HT-29 (cell line): ENCODE measurements at places on chromosomes 7 and 10. TPM values are rescaled to one million over a fixed set of nuclear protein-coding genes. Genes with fewer than 3 reads are reported as not detected.

STEAP4 gene
- 2.6 and 4.2 TPM in 2 replicates for total RNA-seq

BRI3 gene
- 206 and 239 TPM in 2 replicates for total RNA-seq

DNA sequence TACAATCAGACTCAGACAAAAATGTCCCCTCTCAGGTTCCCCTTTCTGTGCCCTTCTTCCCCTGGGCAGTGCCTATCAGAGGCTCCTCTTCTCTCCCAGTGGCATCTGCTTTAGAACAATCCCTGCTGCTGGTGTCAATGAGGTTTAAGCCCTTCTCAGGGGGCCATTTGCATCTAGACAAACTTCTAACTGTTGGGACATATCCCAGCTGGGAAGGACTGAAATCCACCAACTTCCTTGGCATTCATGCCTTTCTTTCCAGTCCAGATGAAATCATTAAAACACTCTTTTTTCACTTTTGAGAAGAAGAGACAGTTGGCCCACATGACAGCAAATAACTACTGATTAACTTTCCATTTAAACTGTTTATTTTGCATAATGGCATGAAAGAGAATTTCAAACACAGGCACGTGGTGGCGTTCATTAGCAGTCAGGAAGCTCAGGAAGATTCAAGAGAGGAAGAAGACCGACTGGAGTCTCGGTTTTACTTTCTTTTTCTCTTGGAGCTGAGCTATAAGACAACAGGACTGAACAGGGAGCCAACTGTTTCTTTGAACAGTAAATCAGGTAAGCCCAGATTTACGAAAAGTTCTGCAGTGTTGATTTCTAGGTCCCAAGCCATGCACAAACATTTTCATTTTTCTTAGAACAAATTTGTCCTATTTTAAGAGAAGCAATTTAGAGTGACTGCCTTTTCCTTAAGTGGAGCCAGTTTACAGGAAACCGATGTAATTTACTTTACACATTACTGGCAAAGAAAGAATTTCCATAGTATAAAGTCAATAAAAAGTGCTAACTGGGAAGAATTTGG lies at the start of gene GIMAP2:
GIMAP2 (plus strand) TSS at position 488 of the 811 bp plus-strand sequence. CDS start 1,354 bp downstream, outside the sequence.
- DNase-seq = no peak

ANKRD1 gene
- total RNA-seq = 0.08 TPM in 1 of 2 replicates, not detected in the other

TSPAN13 gene
- total RNA-seq = 25.9 and 33.8 TPM in 2 replicates

DNA sequence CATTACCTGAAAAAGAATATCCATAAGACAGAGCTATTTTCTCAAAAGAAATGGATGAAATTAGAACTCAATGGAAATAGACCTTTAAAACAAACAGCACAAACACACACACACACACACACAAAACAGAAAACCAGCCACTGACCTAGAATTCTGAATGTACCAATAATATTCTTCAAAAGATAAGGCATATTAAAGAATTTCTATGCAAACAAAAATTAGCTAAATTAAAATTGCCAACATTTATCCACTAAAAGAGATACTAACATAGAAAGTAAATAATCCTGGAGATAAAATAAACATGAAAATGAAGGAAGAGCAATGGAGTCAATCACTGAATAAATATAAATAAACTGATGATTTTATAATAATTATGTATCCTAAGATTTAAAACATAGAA lies 431.2 kb downstream of the SH2D4B start:
- DNase-seq = no peak

- DNase-seq = no peak
These were observed 173.2 kb downstream of the TNS3 start for GRCh38 chr7:47408675-47409074.

DNA sequence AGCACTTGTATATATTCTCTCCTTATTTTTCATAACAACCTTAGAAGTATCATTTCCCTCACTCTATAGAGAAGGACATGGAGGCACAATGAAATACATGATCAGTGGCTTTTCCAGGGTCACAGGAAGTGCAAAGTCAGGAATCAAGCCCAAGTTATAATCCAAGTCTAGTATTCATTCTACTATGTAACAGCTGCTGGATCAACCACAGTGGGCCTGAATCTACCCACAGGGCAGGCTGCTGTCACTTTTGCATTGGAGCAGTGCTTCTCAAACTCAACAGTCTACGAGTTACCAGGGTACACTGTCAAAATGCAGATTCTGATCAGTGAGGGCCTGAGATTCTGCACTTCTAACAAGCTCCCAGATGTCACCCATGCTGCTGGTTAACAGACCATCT lies 18.3 kb downstream of the ZDHHC16 start:
- no peak for DNase-seq

DNA sequence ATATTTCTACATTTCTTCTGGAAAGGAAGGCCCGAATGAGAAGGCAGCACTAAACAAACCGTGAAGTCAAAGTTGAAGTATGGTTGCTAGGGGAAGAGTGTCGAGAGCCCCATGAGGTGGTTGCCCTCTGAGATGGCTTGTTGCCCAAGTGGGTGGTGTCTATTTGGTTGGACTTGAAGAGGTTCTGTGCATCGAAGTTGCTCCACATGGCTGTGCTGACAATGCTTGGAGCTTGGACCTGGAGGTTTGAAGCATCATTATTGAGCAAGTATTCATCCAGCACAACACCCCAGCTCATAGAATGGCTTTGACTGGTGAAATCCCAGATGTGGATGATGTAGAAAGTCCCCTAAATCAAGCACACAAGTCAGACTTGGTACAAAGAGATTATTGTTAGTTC lies 165.2 kb upstream of the CDCA7L start:
- no peak for DNase-seq

ELMO1 gene
- 0.10 and 0.41 TPM in 2 replicates for total RNA-seq

ADAM12 gene
- total RNA-seq = not detected in 2 replicates

- no peak for DNase-seq
These were observed 622.6 kb upstream of the CELF2 start for GRCh38 chr10:10394933-10395658.

- no peak for DNase-seq
These were observed 1.0 kb downstream of the CRTAC1 start for GRCh38 chr10:98029149-98030092.

DNA sequence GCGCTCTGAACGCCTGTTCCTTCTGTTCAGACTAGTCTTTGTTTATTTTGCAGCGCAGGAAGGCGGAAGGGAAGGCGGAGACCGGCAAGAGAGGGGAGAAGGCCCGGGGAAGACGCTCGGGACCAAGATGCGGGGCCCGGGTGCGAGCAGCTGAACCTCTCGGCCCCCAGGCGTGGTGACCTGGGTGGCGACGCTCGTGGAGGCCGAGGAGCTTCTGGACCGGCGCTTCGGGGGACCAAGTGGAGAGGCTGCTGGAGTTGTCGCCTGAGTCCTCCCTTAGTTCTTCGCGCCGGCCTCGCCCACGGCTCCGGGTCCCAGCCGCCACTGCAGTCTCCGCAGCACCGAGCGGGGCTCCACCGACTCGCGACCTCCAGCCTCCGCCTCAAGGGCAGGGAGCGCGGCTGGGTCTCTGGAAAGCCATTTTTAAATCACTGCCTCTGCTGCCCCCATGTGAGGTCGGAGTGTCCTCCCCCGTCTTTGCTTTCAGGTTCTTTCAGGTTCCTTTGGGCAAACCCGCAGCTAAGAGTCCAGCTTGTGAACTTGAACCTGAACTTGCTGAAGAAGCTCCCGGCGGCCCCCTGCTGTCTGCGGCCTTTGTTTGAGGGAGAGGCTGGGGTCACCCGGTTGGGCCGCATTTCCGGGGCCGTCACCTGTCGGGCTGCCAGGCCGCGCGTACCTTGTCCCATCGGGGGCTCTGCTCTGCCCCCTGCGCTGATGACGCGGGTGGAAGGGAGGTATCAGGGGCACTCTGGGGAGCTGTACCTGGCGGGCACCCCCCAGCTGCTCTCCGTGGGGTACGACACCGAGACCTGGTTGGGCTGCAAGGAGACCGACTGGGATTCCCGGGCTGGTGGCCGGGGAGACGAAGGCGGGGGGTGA lies 136.0 kb downstream of the KIF20B start:
- DNase-seq = no peak

FGFR2 gene
- 29.2 and 31.9 TPM in 2 replicates for total RNA-seq

TMEM273 gene
- total RNA-seq = not detected in 2 replicates

DNA sequence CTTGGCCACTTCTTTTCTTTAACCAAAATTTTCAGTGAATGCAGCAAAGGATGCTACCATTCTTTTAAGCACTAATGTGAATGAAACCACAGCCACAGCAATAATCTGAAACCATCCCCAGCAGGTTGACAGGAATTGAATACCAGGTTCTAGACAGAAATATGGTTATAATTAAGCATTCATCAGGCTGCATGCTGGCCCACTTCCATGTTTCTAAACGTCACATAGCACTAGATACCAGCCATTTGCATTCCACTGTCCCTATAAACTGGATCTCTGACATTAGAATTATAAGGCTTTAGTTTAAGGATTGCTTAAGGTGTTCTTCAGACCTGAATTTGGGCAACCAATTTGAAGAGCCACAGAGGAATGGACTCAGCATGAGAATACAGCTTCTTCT lies 340.8 kb upstream of the KLF6 start:
- DNase-seq = no peak

- DNase-seq = no peak
These were observed 259.3 kb downstream of the SFMBT2 start for GRCh38 chr10:7151538-7151937.

DNA sequence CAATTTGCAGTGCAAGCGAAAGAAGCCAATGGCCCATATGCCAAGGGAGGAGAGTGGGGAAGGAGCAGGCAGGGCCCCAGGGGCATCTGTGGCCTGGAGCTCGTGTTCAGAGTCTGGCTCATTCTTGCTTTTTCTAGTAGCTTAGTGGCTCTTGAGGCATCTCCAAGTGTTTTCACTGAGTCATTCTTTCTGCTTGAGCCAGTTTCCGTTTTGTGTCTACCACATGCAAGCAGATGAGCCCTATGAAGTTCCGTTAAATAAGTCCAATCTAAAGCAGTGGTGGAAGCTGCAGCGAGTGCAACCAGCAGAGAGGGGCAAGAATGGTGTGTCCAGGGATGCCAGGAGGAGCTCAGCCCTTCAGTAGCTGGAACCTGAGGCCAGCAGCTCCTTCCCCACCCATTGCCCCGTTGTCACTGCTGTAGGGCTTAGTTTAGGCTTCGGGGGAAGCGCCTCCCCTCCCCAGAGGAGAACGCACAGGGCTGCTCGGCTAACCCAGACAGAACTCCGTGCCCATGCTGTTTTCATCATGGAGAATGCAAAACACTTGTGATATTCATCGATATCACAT lies 57.4 kb upstream of the EBF3 start:
- no peak for DNase-seq

GRCh38 chr7:137545059-137545716 lies 201.7 kb upstream of the PTN start:
- DNase-seq = no peak
